ENCODE measurements at places on chromosomes 11 and 22. TPM values are rescaled to one million over a fixed set of nuclear protein-coding genes. Genes with fewer than 3 reads are reported as not detected.

ZDHHC5 gene
- 80.6 TPM for total RNA-seq

PATE4 gene
- not detected for total RNA-seq

MFNG gene
- total RNA-seq = 7.1 TPM

SYCE3 gene
- total RNA-seq = not detected

CHCHD10 gene
- 84.4 TPM for total RNA-seq

MUC6 gene
- 0.49 TPM for total RNA-seq

KRTAP5-7 gene
- not detected for total RNA-seq

KRTAP5-1 gene
- not detected for total RNA-seq

SMTN gene
- 71.7 TPM for total RNA-seq

MS4A10 gene
- not detected for total RNA-seq

OSM gene
- not detected for total RNA-seq

SLC17A6 gene
- not detected for total RNA-seq

GALNT18 gene
- 8.6 TPM for total RNA-seq

FOLH1 gene
- 0.98 TPM for total RNA-seq

KRTAP5-11 gene
- total RNA-seq = not detected

MOV10L1 gene
- total RNA-seq = 0.10 TPM

OR52J3 gene
- not detected for total RNA-seq

CCDC188 gene
- total RNA-seq = not detected

CEP164 gene
- total RNA-seq = 75.4 TPM

FAM83F gene
- total RNA-seq = 0.05 TPM

IFITM10 gene
- 18.0 TPM for total RNA-seq

VWCE gene
- total RNA-seq = 0.51 TPM

SEZ6L gene
- total RNA-seq = not detected

FREY1 gene
- total RNA-seq = 1.4 TPM

C11orf91 gene
- 1.3 TPM for total RNA-seq

ANO1 gene
- total RNA-seq = 2.3 TPM

CASP5 gene
- total RNA-seq = not detected

All from Panc1 (cell line).